SK-N-SH treated with all-trans-retinoic acid at 6 μM for 48 hours (cell line): ENCODE measurements at places on chromosomes 5 and 9.
A peak's percentile ranks its signal among the peaks of the same experiment; 100 is the strongest.

DNA sequence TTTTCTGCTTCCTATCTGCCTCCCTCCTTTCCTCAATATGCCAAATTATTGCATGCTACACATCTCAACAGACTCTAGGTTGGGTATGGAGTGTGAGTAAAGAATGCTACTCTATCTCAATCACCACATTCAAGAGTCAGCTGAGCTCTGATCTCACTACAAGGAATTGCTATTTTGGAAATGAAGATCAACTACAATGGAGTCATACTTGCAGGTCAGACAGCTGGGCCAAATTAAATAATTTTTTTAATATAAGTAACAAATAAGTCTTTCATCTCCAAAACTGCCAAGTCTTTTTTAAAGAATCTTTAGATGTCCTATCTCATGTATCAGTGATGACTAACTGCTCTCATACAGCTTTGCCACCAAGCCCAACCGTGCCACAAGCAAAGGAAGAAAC lies 64.0 kb downstream of the DEPDC1B start:
- no peak for ATAC-seq

- ATAC-seq: peak; percentile 63
These were observed 50.3 kb downstream of the GNAQ start for GRCh38 chr9:77981332-77981731.

GRCh38 chr5:68137511-68138140 lies 77.9 kb upstream of the PIK3R1 start:
- no peak for ATAC-seq

DNA sequence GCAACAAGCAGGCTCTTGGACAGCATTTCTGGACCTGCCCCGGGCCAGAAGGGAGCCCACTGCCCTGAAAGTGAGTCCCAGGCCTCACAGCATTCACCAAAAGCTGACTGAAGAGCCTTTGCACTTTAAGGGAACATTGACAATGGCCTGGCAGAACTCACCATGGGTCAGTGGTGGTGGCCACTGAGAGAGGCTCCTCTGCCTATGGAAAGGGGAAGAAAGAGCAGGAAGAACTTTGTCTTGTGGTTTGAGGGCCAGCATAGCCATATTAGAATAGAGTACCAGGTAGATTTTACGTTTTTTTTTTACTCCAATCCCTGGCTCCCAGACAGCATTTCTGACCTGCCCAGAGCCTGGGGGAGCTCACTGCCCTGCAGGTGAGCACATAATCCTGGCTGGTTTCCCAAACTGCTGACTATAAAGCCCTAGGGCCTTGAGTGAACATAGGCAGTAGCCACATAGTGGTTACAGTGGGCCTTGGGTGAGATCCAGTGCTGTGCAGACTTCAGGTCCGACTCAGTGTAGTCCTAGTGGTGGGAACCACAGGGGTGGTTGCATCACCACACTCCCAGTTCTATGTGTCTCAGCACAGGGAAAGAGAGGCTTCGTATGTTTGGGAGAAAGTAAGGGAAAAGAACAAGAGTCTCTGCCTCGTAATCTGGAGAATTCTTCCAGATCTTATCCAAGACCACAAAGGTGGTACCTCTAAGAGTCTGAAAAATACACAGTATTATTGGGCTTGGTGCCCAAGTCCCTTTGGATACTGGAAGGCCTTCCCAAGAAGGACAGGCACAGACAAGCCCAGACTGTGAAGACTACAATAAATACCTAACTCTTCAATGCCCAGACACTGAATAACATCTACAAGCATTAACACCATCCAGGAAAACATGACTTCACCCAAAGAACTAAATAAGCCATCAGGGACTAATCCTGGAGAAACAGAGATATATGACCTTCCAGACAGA lies 89.5 kb downstream of the TSSK1B start:
- ATAC-seq: no peak

- no peak for ATAC-seq
These were observed 256.8 kb upstream of the ADAMTS16 start for GRCh38 chr5:4883360-4883759.

- ATAC-seq: no peak
These were observed 26.0 kb downstream of the MRPL22 start for GRCh38 chr5:154966874-154967273.

- ATAC-seq: no peak
These were observed 183.0 kb downstream of the RGS3 start for GRCh38 chr9:113646491-113646890.

- no peak for ATAC-seq
These were observed 30.2 kb downstream of the PAEP start for GRCh38 chr9:135591506-135592330.

GRCh38 chr9:20462410-20462809 lies 159.9 kb downstream of the MLLT3 start:
- no peak for ATAC-seq

DNA sequence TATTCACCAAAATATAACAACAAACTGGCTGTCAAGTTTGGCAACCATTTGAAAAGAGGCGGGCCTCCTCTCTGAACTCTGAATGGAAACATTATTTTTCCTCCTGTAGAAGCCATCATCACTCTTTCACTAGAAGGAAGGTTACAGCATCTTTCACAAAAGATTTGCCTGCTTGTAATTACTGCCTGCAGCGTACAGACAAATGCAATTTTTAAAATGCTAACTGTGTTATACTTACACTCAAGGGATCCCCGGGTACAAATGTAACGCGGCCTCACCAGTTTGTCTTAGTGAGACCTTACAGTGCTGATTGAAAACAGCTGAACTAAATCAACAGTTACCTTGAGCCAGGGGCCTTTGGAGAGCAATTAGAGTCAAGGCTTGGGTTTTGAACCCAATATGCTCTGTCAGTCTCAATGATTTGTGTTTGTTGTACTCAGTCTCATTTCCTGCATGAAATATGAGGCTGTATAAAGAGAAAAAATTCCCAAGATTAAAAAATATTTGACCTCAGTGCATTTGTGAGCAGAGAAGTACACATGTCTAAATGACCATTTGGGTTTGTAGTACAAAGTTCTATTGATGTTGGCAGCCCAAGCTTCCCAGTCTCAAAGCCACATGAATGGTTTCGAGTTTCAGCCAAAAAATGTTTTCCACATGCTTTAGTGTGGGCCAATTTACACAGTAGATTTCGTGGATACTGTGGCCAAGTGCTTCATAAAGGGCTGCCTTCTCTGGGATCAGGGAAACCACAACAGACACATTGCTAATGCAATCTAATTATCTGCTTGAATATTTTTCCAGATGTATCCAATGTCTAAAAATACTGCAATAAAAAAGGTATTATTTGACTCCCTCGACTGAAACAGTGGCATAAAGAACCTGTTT lies 500.0 kb downstream of the SPATA31D1 start:
- ATAC-seq: peak; percentile 83

GRCh38 chr9:16898464-16898863 lies 28.0 kb upstream of the BNC2 start:
- ATAC-seq: peak; percentile 24; the same call in 1 of the 3 replicates

DNA sequence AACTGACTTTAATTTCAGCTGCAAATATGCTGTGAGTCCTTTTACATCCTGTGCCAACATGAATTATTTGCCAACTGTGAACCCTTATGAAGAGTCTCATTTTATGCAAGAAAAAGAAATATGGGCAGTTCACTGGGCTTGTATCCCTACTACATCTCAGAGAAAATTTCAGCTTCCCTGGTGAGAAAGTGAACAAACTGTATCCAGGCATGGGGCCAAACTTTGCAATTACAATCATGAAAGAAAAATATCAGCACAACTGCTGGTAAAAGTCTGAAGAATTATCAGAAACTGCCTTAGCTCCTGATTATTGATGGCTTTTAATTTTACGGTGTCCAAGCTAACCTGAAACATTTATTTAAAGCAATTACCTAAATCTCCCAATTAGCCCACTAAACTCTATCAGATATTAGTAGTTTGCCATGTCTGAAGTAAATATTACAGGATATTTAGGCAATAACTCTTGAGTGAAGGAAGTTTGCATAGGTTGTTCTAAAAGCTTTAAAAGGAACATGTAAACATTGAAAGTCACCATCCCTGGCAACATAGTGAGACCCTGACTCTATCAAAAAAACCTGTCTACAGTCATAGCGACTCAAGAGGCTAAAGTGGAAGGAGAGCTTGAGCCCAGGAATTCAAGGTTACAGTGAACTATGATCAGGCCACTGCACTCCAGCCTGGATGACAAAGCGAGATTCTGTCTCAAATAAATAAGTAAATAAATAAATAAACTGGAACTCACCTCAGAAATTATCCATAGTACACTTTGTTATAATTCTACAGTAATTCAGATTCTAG lies 83.9 kb upstream of the HCN1 start:
- no peak for ATAC-seq

- ATAC-seq: no peak
These were observed 49.8 kb upstream of the DMAC1 start for GRCh38 chr9:7849362-7849761.

DNA sequence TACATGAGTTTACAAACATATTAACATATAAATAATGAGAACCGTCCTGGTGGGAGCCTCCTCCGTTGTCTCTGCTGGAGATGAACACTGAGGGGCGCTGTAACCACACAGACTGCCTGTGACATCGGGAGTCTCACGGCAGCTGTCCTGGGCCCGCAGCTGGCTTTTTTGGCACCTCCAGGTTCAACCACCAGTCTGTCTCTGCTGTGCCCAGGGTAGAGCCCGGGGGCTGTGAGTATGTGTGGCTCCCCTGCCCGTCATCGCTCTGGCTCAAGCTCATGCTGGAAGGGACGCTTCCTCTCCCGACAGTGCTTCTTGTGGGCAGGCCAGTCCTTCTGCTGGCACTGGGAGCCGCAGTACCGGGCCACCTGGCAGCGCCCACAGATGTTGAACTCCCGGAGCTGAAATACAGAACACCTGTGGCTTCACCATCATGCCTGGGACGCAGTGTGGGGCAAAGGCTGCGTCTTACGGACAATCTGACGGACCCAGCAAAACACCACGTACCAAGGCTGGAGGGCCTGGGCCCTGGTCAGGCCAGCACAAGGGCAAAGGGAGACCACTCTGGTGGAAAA lies 3.6 kb upstream of the DPH7 start:
- ATAC-seq: no peak

DNA sequence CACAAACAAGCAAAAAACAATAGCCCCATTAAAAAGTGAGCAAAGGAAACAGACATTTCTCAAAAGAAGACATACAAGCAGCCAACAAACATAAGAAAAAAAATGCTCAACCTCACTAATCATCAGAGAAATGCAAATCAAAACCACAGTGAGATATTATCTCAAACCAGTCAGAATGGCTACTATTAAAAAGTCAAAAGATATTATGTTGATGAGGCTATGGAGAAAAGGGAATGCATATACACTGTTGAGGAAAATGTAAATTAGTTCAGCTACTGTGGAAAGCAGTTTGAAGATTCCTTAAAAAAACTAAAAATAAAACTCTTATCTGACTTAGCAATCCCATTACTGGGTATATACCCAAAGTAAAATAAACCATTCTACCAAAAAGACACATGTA lies 28.7 kb upstream of the BARX1 start:
- ATAC-seq: no peak

GRCh38 chr9:85715587-85715986 lies 26.2 kb downstream of the AGTPBP1 start:
- no peak for ATAC-seq
